ENCODE measurements at places on chromosomes 11 and 22.

- no peak for DNase-seq
Measured at GRCh38 chr11:57425565-57426438, 1.1 kb downstream of the SLC43A3 start.

- DNase-seq = no peak
Measured at GRCh38 chr11:56816259-56816658, 67.8 kb upstream of the OR9G4 start.

- no peak for DNase-seq
Measured at GRCh38 chr11:134480136-134480712, 68.2 kb upstream of the B3GAT1 start.

DNA sequence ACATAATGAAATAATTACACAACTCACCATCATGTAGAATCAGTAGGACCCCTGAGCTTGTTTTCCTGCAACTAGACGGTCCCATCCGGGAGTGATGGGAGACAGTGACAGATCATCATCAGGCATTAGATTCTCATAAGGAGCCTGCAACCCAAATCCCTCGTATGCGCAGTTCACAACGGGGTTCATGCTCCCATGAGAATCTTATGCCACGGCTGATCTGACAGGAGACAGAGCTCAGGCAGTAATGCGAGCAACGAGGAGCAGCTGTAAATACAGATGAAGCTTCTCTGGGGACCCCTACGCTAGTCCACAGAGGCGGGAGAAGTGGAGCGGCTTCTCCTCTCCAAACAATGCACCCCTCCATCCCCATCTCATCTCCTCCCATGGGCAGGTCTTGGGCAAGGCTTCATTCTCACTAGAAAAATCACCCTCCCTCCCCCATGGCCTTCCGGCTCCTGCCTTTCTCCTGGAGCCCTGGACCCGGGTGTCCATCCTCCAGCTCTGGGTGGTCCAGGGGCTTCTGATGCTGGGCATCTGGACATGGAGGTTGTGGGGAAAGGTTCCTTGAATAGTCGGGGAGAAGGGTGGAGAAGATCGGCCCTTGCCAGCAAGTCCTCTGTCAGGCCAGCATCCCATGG is 16.2 kb upstream of the RAC2 start:
- no peak for DNase-seq

DNA sequence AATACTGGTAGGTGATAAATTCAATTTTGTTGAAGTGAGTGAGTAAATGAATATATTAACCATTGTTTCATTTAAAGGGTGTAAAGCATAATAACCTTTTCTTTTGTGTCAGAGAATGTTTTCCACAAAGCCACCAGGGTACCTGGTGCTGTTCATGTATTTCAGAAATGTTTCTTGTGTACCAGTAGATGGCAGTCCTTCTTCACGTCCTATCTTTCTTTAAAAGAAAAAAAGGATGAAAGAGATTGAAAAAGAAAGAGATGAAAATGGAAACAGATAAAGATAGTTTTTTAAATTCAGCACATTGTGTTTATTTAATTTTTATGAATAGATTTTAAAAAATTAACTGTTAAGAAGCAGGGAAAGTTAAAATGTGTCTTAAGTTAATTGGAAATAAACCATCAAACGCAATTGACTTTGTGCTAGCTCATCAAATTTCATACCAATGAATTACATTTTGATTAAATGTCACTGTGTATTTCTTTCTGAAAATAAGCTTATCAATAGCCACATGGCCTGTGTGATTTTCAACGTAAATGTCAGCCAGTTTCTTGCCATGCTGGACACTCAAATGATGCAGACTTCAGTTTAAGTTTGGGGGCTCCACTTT is 65.5 kb upstream of the CHORDC1 start:
- DNase-seq = no peak
